Fibroblast of skin of scalp (primary cell): ENCODE measurements at places on chromosomes 16 and 17.

- DNase-seq, result peak; percentile 61
Observed at GRCh38 chr17:39225959-39226683, 376 bp upstream of the STAC2 start.

- DNase-seq, result peak; percentile 4
Observed at GRCh38 chr16:79451196-79451816, 149.2 kb downstream of the MAF start.

DNA sequence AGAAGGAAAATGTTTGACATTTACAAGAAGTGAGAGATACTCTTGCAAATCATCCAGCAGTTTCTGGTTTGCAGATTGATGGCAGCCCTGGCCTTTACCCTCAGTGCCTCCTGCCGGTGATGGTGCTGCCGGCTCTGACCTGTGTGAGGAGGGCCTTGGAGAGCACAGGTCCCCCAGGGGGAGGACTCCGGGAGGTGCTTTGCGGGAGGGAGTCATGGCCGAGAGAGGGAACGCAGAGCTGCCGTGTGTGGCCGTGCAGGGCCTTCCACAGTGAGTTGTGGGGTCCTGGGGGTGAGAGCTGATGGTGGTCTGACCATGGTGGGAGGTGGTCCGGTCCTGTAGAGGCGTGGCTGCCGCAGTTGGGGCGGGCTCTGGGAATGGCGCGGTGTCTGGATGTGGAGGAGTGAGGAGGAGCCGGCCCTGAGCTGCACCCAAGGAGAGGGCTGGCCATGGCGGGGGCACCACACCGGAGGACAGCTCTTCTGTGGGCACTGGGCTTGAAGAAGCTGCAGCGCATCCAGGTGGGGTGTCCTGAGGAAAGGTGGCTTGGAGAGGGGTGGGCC lies 28.0 kb upstream of the ZNF750 start:
- no peak for DNase-seq

DNA sequence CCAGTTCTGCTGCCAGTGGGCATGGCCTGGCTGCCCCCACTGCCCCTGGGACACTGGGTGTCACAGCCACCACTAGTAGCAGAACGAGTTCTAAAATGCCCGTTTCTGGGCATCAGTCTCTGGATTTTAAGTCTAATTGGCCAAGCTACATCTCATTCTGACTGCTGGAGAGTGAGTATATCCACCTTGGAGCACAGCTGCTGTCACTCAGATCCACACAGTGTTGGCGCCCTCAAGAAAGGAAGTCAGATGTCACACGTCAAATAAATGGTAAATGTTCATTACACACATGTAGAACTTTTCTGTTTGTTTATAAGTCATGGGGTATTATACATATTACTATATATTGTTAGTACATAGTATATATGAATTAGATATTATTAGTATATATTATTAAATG lies 19.4 kb downstream of the GNGT2 start:
- DNase-seq, result no peak

- DNase-seq, result no peak
Observed at GRCh38 chr16:21611556-21612384, 12.4 kb downstream of the METTL9 start.
